ENCODE measurements at places on chromosomes 2 and 18.
A peak's percentile ranks its signal among the peaks of the same experiment; 100 is the strongest.

DNA sequence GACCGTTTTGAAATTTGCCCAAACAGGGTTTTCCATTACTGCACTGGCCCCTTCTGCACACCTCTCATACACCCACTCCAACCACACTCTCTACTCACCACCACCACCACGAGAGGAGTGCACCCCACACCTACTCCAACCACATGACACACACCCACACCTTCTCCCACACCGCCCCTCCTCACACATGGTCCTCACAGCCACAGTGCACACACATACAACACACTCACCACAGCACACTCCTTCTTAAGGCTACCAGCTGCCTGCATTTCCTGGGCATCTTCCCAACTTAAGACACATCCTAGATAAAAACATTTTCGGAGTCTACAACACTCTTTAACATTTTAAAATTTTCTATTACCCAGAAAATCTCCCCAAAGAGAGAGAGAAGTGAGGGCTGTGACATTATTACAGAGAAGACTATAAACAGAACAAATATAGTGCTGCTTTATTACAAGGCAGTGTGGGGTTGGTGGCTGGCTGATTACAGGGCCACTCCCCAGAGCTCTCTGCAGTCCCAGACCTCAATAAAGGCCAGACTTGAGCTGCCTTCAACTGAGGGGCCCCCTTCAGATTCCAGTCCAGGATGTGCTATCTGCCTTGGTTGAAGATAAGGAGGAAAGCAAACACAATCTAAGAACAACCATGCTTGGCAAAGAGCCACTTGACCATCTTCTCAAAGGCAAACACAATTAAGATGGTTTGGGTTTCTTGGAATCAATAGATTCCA lies 36.1 kb downstream of the NHEJ1 start:
- peak; percentile 19 for DNase-seq

- DNase-seq = no peak
Measured at GRCh38 chr18:12154361-12154760, 60.7 kb downstream of the ANKRD62 start.

- DNase-seq = no peak
Measured at GRCh38 chr2:31080361-31080760, 57.9 kb downstream of the GALNT14 start.

DNA sequence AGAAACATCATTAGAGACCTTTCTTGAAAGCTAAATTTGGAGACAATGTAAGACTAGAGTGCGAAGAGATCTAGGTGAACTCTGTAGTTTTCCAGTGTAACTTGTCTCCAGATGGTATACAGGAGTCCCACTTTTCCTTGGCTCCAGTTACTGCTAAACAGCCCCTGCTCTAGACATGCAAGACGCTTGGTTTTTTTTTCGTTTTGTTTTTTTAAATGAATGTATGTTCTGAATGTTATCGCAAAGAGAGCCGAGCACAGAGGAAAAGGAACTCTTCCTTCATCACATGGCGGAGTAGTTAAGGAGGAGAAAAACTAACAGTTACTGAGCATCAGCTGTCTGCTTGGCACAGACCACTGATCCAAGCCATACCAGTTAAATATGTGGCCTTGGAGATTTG lies 2.4 kb downstream of the RALB start:
- no peak for DNase-seq

GRCh38 chr2:27683390-27684071 lies 19.8 kb downstream of the SLC4A1AP start:
- DNase-seq = peak; percentile 90

- DNase-seq = no peak
Measured at GRCh38 chr2:49973436-49973835, 819.1 kb upstream of the FSHR start.

DNA sequence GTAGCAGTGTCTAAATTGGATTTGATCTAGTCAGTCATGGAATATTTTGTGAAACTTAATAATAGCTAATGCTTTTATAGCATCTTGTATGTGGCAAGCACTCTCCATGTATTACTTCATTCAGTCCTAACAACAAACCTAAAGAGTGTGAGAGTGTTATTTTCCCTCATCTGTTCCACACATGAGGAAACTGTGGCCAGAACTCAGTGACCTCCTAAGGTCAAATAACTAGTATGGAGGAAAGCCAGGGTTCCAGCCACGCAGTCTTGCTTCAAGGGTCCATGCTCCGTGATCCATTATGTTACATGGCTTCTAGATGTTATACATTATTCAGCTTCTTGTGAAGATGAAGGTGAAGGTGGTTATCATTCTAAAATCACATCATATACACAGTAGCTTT lies 45.5 kb downstream of the TWSG1 start:
- DNase-seq = peak; percentile 68

- DNase-seq = no peak
Measured at GRCh38 chr18:40926679-40927078, 1028.4 kb upstream of the PIK3C3 start.

GRCh38 chr2:231191896-231192872 lies 6.2 kb upstream of the ARMC9 start:
- DNase-seq = peak; percentile 91

- DNase-seq = peak; percentile 16
Measured at GRCh38 chr18:56799756-56800155, 148.6 kb downstream of the WDR7 start.

GRCh38 chr18:59323931-59324622 lies 5.6 kb upstream of the CPLX4 start:
- DNase-seq = no peak

GRCh38 chr2:127161176-127162136 lies 54.5 kb upstream of the BIN1 start:
- DNase-seq = no peak

DNA sequence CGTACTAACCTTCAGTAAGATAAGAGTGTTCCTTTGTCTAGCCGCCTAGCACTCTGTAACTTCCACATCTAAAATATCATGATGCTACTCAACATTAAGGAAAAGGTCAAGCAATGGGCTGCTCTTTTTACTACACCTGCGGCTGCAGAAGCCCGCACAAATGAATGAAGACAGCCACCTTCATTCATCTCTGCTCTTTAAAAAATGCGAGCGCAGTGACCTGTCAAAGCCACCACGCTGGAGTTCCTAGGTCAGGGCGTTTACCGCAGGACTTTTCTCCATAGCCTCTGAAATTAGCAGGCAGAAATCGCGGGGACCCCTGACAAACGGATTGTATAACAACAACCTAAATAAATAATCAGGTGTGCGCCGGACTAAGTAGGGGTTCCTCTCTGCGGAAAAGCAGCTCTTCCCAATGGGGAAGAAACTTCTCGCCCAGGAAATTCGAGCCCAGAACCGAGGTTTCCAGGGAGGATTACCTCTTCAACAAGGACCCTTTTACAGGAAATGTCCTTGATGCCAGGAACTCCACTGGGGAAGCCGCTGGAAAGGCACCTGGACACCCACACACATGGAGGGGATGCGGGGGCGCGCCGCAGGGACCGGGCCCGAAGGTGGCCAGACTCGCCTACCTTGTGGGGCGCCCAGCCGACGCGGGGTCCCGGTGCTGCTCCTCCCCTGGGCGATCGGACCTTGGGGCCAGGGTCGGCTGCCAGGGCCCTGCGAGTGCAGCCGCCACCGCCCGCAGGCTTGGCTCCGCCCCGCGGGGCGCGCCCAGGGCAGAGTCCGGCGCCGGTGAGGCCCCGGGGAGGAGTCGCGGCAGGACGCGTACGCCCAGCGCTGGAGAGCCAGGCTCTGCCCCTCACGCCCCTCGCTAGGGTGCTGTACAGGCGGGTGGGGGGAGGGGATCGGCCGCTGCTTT lies at the start of gene CCDC68:
CCDC68 (minus strand) TSS at position 758 of the 922 bp plus-strand sequence. CDS start 16,670 bp downstream, outside the sequence.
- DNase-seq = peak; percentile 51

GRCh38 chr2:234751275-234751973 lies 200.4 kb upstream of the SH3BP4 start:
- no peak for DNase-seq

DNA sequence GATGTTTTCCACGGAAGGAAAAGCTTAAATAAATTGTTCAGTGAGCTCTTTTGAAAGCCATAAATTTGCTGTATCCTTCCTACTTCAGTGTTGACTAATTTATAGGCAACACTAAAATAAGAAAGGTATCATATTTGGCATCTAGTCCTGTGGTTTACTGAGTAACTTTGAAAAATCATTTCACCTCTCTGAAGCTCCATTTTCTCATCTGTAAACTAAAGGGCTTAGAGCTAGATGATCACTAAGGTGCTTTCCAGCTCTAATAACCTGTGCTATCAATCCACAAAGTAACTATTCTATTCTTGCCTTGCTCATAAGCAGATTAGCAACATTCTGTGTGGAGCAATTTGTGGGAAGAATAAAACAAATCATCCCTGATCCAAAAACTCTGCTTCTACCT lies 3.6 kb upstream of the MYOM1 start:
- DNase-seq = no peak

- DNase-seq = no peak
Measured at GRCh38 chr2:166775176-166775575, 113.1 kb upstream of the XIRP2 start.

GRCh38 chr2:171553236-171553635 lies 31.0 kb downstream of the CYBRD1 start:
- no peak for DNase-seq

DNA sequence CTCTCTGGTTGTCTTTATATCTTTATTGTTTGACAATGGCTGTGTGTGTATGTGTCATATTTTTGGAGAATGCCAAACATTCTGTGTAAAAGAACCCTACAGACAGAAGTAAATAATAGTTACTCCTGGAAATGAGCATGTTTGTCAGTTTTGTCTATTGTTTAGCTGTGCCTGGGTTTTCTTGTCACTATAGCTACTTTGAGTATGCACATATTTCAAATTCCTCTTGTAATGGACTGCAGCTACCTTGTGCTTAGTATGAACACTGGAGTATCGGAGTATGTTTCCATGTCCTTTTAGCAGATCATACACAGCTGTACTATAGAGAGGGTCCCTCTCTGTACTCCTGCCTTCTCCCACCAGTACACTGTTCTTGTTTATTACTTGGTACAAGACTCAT lies 58.0 kb upstream of the DOCK10 start:
- DNase-seq = peak; percentile 15

GRCh38 chr2:106054321-106054720 lies 139.8 kb downstream of the UXS1 start:
- no peak for DNase-seq

GRCh38 chr2:34288016-34288415 lies 688.9 kb upstream of the FAM98A start:
- no peak for DNase-seq

- DNase-seq = no peak
Measured at GRCh38 chr2:226581004-226581403, 218.6 kb downstream of the IRS1 start.

DNA sequence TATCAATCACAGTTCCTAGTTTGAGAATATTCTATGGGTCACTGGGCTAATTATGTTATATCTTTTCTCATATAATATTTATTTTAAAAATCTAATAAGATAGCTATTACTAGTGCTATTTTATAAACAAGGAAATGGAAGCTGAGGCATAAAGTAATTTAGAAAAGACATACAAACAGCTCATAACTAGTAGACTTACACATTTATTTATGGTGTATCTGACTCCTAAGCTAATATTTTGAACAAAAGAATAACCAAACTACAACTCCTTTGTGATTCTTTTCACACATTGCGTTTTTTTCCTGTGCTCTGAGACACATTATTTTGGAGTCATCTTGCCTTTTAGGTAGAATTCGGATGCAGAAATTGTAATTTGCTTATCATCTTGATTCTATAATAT lies 742.0 kb upstream of the LRRTM4 start:
- DNase-seq = no peak

GRCh38 chr2:45721150-45721549 lies 69.7 kb downstream of the PRKCE start:
- no peak for DNase-seq

DNA sequence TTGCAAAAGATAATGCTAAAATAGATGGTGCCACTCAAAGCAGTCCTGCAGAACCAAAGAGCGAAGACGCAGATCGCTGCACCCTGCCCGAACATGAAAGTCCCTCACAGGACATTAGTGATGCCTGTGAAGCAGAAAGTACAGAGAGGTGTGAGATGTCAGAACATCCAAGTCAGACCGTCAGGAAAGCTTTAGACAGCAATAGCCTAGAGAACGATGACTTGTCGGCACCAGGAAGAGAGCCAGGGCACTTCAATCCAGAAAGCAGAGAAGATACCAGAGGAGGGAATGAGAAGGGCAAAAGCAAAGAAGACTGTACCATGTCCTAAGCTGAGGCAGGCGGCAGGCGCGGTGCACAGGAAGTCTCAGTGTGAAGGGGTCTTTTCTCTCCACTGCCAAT lies 34.8 kb upstream of the RBM44 start:
- DNase-seq = no peak

DNA sequence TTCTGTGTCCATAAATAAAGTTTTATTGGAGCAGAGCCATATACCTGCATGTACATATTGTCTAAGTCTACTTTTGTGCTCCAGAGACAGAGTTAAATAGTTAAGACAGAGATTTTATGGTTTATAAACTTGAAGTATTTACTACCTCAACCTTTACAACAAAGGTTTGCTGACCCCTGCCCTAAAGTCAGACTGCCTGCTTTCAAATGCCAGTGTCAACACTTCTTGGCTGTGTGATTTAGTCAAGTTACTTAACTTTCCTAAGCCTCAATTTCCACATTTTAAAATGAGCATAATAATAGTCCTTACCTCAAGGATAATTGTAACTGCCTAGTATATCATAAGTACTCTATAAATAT lies 44.4 kb upstream of the ITPRID2 start:
- DNase-seq = no peak

GRCh38 chr2:190742431-190742830 lies 93.5 kb downstream of the NAB1 start:
- no peak for DNase-seq

- DNase-seq = no peak
Measured at GRCh38 chr2:60219536-60219935, 333.9 kb downstream of the BCL11A start.

GRCh38 chr2:177289824-177290628 lies 25.5 kb upstream of the NFE2L2 start:
- no peak for DNase-seq

DNA sequence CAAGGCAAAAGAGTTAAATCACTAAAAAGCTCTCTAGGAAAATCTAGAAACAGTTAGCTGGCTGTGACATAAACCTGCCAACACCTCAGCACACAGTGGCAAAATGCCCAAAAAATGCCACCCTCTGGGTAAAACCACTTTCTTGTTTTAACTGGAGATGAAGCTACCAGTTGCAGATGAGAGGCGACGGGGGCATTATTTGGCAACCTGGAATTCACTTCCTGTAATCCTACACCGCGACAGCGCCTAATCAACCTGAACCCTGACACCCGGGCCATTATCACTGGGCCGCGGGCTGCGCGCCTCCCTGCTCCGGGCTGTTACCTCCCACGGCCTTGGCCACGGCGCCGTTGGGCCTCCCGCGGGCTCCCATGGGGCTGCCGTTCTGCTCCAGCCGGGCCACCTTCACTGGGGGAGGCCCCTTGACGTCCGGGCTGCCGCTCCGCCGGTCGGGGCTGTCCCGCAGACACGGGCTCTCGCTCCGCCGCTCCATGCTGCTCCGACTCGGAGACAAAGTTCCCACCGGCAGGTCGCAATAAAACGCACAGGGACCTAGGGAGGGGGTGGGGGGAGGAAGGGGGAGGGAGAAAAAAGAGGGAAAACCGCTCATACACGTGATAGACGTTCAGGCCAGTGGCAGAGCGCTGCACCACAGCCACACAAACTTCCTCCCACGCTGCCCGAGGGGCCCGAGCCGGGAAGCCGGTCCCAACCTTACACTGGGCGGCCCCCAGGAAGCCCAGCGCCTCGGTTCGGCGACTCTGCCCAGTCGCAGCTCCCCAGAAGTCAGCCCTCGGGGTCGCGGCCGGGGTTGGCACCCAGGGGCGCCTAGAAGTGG lies 2.0 kb downstream of the SATB2 start:
- DNase-seq = no peak

- no peak for DNase-seq
Measured at GRCh38 chr2:142868229-142868762, 9.2 kb upstream of the KYNU start.

All from mesenchymal stem cell (in vitro differentiated cells and primary cell).